ENCODE measurements at places on chromosomes 2 and 18.
A peak's percentile ranks its signal among the peaks of the same experiment; 100 is the strongest.

- no peak for DNase-seq
Measured at GRCh38 chr18:76573325-76574025, 78.4 kb upstream of the ZNF516 start.

- DNase-seq, result no peak
Measured at GRCh38 chr2:49033394-49034185, 120.7 kb downstream of the FSHR start.

DNA sequence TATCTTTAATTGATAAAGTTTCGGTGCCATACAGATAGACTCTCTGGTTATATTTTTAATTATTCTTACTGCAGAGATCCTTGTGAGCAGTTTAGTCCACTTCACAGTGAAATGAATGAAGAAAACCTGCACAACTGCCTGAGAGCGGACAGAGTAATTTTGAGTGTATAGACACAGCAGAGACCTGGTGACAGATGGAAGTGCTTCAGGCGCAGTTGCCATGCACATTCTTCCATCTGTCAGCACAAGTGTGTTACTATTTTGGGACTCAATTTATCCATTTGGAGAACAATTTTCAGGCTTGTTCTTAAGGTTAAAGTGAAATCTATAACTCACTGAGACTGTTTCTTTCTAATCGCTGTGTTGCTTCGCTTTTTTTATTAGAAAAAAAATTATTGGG is 147.8 kb upstream of the SPHKAP start:
- no peak for DNase-seq

- DNase-seq, result no peak
Measured at GRCh38 chr2:27988306-27988705, 97.8 kb downstream of the BABAM2 start.

DNA sequence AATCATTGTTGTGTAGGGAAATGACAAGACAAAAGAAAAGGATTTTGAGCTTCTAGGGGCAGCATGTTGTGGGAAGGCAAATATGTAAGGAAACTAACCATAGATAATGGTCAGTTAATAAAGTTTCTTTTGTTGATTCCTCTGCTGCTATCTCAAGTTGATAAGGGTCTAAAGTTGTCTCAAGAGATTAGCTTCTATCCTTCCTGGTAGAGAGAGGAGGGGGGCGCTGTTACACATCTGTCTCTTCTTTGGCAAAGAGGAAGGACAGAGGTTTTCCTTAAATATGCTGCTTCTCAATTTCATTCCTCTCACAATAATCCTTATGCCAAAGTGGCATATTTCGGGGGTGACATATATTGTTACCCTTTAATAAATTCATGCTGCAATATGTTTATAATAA is 944.0 kb downstream of the DPP10 start:
- no peak for DNase-seq

- DNase-seq, result peak; percentile 75
Measured at GRCh38 chr2:14941151-14941631, 308.7 kb downstream of the LRATD1 start.

- no peak for DNase-seq
Measured at GRCh38 chr2:160275656-160276055, 75.6 kb upstream of the ITGB6 start.

DNA sequence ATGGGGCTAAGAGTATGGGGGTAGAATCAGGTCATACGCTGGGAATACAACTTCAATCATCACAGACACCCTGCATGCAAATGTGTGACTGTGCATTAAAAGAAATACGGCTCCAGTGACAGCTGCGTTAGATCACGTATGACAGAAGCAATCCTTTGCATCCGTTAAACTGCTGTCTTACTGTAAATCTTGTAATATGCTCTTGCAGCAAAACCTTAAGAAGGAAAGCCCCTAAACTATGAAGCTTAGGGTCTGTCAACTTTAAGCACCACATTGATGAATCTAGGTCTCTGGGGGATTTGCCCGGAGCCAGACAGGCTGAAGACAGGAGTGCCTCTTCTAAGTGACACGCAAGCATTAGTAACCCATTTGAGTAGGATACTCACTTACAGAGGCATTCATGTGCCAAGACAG is 84.7 kb upstream of the EML6 start:
- DNase-seq, result no peak

GRCh38 chr2:237406371-237406895 is 7.5 kb downstream of the COL6A3 start:
- DNase-seq, result no peak

DNA sequence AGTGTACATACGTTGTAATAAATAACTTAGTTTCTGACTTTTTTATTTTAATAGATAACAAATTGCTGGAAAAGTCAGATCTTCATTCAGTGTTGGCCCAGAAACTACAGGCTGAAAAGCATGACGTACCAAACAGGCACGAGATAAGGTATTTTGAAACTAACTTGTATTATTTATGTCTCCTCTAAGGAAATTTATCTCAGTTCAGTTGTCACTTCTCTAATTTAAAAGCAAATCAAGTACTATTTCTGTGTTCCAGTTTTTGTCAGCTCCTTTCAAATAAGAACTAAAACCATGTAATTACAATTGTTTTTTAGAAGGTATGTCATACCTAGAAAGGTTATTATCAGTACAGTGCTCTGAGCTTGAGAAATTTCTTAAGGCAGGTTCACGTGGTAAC is 4.6 kb downstream of the ATG16L1 start:
- DNase-seq, result no peak

DNA sequence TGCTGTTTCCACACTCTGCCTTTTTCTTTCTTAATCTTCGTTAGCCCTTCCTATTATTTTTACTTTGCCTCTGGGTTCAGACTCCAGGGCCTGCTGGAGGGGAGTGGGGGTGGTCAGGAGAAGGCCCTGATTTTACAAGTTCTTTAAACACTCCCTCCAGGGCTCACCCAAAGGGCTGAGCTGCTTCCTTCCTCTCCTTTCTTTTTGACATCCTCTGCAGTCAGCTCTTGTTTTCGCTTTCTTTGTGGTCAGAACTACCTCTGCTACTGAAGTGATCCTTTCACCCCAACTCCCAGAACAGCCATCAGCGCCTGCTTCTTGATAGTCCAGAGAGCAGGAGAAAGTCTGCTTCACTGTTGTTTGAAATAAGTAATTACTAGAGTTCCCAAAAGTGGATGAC is 925.7 kb downstream of the EPHA4 start:
- DNase-seq, result no peak

DNA sequence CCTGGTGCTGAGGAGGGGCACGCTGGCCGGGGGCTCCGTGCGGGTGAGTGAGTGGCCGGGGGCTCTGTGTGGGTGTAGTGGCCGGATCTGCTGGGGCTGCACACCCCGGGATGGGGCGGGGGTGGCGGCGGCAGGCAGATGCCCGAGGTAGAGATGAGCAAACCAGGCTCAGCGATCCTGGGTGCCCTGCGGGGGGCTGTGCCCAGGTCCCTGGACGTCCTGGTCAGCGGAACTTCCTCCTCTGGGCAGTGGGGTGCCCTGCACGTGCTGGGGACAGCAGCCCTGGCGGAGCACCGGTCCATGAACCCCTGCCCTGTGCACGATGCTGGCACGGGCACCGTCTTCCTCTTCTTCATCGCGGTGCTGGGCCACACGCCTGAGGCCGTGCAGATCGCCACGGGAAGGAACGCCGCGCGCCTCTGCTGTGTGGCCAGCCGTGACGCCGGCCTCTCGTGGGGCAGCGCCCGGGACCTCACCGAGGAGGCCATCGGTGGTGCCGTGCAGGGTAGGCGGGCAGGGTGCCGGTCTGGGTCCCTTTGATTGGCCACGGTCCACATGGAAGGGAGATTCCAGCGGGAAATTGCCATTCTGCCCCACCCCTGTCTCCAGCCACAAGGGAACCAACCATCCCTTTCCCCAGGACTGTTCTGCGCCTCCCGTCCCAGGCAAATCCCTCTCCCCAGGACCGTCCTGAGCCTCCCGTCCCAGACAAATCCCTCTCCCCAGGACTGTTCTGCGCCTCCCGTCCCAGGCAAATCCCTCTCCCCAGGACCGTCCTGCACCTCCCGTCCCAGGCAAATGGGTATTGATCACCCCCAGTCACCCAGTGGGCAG is 5.9 kb downstream of the NEU4 start:
- no peak for DNase-seq

DNA sequence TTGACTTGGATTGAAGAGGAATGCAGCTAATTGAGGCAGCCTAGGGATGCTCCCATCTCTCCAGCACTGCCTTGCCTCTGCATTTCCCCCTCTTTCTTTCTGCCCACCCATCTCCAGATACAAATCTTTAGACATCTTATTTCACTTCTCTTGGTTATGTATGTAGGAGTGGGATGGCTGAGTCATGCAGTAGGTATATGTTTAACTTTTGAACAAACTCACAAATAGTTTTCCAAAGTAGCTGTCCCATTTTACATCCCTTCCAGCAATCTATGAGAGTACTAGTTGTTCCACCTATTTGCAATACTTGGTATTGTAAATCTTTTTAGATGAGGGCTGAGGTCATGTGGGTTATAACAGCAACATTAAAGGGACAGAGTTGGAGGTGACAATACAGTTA is 329.9 kb downstream of the DYSF start:
- DNase-seq, result no peak

DNA sequence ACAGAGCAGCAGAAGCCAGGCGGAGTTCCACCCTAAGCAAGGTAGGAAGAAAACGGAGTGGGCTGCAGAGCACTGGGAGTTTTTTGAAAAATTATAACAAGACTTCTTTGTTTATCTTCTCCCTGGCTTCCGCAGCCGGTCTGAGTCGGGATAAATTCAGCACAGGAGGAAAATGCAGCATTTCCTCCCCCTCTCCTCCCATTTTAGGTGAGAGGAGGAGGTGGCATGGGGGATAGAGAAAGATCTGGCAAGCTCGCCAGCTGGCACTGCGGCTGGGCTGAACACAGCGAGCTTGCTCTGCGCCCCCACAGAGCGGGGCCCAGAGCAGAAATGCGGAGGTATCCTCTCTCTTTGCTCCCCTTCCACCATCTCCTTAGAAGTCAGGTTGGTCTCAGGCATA is 17.7 kb upstream of the CHRNA1 start:
- DNase-seq, result no peak

DNA sequence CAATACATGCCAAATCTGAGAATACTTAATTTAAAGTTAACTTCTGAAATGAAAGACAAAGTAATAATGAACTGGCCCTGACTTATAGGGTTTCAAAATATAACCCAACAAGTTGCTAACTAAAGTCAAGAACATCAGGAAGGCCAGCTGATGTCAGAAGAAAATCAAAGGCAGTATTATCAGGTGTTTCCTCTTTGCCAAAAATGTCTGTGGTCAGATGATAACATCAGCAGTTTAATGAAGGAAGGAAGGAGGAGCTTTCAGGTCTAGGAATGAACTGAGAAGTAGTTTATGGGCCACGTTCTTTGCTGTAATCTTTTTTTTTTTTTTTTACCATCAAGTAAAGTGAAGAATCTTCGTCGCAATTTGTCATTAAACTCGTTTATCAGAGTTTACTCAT is 40.9 kb downstream of the CDH2 start:
- DNase-seq, result no peak

DNA sequence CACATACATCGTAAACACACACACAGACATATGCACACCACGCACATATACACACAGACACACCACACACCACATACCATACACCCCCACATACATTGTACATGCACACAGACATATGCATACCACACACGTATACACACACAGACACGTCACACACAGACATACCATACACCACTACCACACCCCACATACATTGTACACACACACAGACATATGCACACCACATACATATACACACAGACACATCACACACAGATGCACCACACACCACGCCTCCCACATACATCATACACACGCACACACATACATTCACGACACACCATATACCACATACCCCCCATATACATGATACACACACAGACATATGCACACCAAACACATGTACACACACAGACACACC is 58.4 kb downstream of the KIF5C start:
- no peak for DNase-seq

DNA sequence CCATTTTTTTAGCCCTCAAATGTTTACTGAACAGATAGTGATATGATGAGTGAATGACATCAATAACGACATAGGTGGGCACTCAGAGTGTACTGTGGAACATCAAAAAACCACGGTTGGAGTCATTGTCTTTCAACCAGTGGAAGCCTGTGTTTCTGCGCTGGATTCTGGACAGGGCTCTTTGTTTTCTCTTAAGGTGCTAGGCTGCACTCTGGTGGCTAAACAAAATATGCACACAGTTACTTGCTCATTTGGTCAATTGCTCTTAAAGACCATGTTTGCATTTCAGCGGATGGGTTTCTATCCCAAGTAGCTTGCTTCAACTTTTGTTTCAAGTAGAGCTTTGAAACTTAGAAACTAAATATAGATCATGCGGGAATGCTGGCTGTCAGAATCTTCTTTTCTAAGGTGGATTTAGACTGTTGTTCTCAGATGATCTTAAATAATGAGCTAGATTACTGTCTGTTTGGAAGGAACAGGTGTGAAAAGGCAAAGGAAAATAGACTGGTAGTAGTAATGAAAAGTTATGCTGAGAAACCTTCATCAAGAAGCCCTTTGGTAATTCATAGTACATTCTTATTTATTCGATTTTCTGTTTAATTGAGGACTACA is 48.5 kb upstream of the LYPD6B start:
- DNase-seq, result no peak

DNA sequence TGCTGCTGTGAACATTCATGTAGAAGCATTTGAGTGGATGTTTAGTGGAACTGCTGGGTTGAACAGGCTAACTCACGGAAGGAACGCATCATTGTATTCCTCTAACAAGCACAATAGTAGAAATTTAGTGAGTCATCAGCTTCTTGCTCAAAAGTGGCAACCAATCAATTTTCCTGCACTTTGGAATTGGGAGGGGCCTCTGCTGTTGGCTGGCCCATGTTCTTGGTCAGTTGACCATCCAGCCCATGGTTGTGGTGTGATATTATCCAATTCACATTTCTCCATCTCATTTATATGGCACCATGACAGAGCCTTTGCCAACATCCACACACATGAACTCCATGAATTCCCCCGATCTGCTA is 95.0 kb downstream of the TNFRSF11A start:
- DNase-seq, result no peak

DNA sequence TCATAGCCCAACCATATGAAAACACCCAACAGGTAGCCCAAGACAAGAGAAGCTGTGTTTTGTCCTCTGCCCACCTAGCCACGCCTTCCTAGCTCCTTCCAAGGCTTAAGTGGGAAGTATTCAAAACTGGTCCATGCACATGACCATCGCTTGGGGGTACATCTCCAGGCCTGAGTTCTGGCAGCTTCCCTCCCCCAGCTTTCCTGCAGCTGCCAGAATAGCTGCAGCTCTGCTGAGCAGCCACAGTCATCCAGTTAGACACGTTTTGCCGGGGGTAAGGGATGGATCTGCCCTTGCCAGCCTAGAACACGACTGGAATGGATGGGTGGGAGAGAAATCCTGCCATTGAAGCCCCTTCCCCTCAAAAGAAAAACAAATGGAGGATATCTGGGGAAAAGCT is 166.8 kb downstream of the NRP2 start:
- no peak for DNase-seq

- no peak for DNase-seq
Measured at GRCh38 chr2:17337507-17337906, 180.7 kb downstream of the RAD51AP2 start.

- DNase-seq, result no peak
Measured at GRCh38 chr18:48857023-48857694, 93.6 kb downstream of the SMAD7 start.

- DNase-seq, result no peak
Measured at GRCh38 chr2:218998414-218999002, 5.3 kb upstream of the CRYBA2 start.
